ENCODE measurements at places on chromosomes 4 and X.
A peak's percentile ranks its signal among the peaks of the same experiment; 100 is the strongest.

DNA sequence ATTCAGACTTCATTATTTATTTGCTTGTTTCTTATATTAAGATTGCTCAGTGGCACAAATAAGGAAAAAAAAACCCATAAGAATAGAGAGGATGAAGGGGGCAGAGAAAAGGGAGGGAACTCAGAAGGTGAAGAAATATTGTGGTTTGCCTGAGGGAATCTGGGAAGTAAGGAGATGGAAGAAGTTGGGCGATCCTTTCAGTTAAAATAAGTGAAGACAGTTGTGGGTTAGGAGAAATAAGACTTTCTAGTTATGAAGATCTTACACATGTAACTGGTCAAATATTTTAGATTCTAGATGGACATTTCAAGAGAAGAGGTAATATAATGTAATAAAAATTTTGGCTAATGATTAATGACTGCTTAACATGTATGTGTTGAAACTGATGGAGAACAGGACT is 138.7 kb upstream of the LIMCH1 start:
- DNase-seq: no peak

DNA sequence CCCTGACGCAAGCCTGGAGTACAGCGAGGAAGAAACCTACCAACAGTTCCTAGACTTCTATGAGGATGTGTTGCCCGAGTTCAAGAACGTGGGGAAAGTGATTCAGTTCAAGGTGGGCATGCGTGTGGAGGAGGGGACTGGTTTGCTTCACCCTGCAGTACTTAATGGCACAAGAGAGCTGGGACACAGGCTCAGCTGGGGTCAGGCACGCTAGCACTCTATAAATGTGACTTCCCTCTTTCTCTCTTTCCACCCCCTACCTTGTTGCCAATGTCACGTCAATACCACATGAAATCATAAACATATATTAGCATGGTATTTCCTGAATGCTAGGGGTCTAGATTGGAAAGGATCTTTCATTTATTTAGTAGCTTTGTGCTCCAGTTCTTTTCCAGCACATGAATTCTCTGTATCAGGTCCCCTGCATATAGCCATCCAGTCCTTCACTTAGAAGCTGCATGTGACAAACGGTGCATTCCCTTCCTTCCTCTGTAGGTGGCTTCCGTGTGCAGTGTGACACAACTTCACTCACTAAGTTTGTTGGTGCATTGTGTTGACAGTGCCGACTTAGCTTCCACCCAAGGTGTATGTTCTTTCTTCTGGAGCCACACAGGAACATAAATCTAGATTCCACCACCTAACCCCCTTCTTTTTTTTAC is 25.6 kb downstream of the ZRSR2 start:
- no peak for DNase-seq

DNA sequence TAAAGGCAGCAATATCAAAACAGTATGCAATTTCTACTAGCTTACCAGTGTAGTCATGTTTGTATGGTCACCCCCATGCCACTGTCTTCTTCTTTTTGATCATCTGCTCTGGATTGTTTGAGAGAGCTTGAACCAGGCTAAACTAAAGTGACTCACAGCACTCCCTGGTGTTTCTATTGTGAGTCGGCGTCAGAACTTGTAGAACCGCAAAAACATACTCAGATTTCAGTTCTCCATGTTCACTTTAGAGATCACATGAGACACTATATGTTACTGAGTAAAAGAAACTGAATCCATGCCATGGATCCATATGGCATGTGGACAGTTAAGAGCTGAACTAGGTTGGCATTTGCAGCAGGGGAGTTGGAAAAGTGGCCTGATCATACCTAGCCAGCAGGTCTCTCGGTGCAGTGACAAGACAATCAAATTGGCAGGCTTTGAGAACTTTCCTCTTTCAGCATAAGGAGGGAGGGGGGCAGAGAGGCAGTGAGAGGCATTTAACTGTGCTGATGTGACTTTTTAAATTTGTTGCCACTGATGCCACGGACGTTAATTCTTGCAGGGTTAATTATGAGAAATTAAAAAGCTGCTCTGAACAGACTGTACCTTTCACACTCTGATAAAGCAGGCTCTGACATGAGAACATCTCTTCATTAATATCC is 88.4 kb downstream of the AFF2 start:
- DNase-seq: no peak

GRCh38 chrX:2500091-2500802 is 529 bp downstream of the DHRSX start:
- peak; percentile 56 for DNase-seq

DNA sequence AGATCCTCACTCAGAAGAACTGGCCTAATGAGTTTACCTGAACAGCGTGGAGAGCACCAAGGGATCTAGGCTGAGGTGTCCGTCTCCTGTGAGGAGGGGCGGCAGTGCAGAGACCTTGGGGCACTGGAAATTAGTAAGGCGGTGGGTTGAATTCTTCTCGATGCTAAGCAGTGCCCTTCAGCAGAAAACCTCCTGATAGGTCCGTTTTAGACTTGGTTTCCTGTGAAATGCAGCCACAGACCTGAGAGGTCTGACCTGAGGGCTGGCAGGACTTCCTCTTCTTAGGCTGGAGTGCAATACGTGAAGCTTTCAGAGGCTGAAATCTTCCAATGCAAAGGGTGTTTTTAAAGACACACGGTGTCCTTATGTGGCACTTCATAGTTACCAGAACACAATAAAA is at the start of gene CLNK:
CLNK (minus strand) TSS at position 138 of the 400 bp plus-strand sequence. CDS start 16,899 bp downstream, outside the sequence.
- DNase-seq: no peak

DNA sequence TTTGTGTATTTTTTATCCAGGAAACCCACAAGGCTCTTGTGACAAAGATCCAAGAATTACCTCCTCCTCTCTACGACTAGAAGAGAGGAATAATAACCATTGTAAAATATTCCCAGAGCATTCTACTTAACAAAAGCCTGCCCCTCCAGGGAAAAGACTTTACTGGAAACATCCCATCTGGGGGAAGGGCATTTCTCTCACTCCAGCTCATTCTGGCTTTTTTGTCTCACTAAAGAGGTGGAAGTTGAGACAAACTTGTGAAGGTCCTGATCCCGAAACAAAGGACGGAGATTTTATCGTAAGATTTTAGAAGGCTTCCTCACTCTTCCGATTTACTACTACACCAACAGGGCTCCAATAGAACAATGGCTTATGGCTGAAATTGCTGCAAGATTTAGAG is 692.0 kb upstream of the GRID2 start:
- no peak for DNase-seq

- DNase-seq: no peak
Measured at GRCh38 chrX:17591741-17592110, 145.6 kb upstream of the SCML1 start.

- no peak for DNase-seq
Measured at GRCh38 chrX:150446995-150447394, 83.9 kb downstream of the MAMLD1 start.

GRCh38 chr4:36241771-36242170 is 2.5 kb downstream of the ARAP2 start:
- DNase-seq: no peak

DNA sequence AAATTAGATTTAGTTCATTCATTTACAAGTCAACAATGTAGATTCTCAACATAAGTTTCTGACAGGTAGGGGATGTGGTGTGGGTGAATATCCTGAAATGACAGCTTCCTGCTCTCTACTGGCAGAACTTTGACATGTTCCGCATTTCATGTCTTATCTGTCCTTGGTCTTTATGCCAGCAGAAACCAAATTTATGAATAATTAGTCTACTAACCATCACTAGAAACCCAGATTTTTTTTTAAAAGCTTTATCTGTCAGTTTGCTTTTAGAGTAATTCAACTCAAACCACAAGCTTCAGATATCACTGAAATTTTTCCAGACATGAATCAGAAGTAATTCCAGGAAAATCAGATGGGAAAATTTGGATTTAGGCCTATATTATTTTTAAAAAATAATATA is 17.9 kb downstream of the COQ2 start:
- no peak for DNase-seq

DNA sequence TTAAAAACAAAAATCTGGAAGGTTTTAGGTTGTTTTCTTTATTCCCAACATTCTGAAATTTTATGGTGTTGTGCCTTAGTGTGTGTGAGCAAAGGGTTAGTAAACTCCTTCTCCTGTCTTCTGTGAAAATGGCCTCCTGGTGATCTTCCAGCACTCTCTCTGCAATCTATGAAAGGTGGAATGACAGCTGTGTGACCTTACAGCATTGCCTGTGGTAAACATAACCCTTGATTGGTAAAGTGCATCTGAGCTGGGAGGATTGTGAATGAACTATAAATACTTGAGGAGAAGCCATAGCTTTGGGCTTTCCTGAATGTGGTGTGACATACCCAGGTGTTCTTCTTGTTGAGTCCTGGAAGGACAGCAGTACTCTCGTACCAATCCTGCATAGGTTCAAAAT is 10.0 kb downstream of the ART3 start:
- DNase-seq: no peak

GRCh38 chr4:149701435-149702156 is 114.0 kb downstream of the IQCM start:
- no peak for DNase-seq

DNA sequence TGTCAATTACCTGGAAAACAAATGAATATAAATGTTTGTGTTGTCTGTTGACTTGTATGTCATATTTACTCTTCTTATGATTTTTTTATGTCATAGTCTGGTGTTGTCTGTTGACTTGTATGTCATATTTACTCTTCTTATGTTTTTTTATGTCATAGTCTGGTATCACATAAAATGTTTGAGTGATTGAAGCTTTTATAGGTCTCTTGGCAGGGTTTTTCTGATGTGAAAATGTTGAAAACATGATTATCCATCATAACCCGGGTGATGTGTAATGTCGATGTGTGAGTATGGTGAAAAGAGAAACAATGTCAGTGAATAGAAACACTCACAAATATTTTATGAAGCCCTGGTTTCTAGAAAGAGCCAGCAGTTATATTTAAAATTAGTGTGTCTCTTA is 335.7 kb downstream of the BMPR1B start:
- no peak for DNase-seq

GRCh38 chr4:144355811-144356757 is 215.6 kb upstream of the GYPA start:
- no peak for DNase-seq

- DNase-seq: no peak
Measured at GRCh38 chr4:86159216-86159615, 200.6 kb downstream of the MAPK10 start.

- DNase-seq: no peak
Measured at GRCh38 chr4:60133375-60133774, 1066.8 kb upstream of the ADGRL3 start.

- DNase-seq: no peak
Measured at GRCh38 chr4:125626946-125627345, 312.2 kb downstream of the FAT4 start.

GRCh38 chrX:72002875-72003274 is 92.2 kb downstream of the NHSL2 start:
- no peak for DNase-seq

DNA sequence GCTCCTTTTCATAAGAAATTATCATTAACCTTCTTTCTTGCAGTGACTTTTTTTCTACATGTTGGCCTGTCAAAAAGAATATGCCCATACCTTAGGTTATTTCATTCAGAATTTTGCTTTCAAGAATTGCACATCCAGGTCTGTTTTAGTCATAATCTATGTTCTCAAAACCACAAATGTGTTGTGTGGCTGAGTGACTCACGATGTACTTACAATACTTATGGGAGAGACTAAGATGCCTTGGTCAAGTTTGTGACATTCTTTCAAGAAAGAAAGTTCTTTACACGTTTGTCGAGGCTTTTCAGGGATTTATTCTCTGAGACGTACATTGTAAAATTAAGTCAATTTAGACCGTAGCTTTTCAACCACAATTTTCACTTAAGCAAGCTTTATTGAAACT is 396.7 kb downstream of the FSTL5 start:
- DNase-seq: no peak

- DNase-seq: no peak
Measured at GRCh38 chr4:118865091-118865708, 23.5 kb upstream of the SYNPO2 start.

DNA sequence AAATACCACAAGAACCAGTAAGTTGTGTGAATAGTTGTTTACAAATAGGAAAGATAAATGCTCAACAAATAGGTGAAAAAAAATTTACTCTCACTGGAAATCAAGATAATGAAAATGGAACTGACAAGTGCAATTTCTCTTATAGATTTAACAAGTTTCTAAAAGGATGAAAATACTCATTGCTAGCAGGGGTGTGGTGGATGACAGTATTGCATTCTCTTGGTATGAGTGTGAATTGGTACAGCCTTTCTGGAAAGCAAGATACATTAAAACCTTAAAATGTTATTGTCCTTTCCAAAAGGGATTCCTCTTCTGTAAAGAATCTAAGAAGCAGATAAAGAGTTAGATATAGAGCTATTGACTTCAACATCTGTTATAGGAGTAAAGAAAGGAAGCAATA is 240.0 kb upstream of the RPS6KA3 start:
- DNase-seq: no peak

- DNase-seq: no peak
Measured at GRCh38 chr4:13535708-13536361, 8.5 kb downstream of the NKX3-2 start.

DNA sequence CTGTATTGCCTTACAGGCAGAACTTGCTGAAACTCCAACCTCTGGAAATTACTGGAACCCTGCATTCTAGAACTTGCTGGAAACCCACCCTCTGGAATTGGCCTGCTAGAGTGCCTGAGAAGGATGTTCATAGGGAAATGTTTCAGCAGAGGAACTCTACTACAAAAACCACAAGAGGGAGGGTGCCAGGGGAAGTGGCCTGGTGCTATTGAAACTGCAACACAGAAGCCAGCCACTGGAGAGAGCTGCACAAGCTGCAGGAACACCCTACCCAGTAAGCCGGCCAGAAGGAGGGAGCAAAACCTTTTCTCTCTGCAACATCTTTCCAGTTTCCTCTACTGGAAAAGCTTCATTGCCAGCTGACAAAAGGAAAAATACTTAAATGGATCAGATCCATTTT is 2.5 kb upstream of the BRWD3 start:
- peak; percentile 19 for DNase-seq

DNA sequence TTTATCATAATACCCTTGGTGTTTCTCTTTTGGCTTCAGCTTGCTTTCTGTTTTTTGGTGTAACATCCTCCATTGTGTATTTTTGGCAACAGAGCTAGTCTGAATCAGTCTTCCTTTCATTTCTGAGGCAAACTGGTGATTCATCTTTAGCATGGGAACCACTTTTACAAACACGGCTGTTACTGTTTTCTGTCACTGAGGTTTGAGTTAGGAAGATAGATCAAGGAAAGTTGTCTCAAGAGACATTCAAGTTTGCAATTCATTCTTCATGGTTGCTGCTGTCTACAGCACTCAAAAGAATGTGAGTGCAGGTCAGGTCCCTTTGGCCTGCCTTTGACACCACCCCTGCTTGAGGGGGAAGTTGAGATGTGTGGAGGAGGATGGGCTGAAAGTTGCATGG is 36.3 kb downstream of the IL21 start:
- no peak for DNase-seq
